ENCODE measurements at places on chromosomes 3 and 15.

GRCh38 chr3:85244091-85244490, 285.3 kb downstream of the CADM2 start:
- no peak for DNase-seq

GRCh38 chr3:132180337-132180791, 136.8 kb upstream of the ACP3 start:
- DNase-seq = no peak

- no peak for DNase-seq
Observed at GRCh38 chr15:59251001-59251845, 44.6 kb downstream of the LDHAL6B start.

GRCh38 chr3:11435440-11436165, 163.4 kb downstream of the ATG7 start:
- DNase-seq = no peak

DNA sequence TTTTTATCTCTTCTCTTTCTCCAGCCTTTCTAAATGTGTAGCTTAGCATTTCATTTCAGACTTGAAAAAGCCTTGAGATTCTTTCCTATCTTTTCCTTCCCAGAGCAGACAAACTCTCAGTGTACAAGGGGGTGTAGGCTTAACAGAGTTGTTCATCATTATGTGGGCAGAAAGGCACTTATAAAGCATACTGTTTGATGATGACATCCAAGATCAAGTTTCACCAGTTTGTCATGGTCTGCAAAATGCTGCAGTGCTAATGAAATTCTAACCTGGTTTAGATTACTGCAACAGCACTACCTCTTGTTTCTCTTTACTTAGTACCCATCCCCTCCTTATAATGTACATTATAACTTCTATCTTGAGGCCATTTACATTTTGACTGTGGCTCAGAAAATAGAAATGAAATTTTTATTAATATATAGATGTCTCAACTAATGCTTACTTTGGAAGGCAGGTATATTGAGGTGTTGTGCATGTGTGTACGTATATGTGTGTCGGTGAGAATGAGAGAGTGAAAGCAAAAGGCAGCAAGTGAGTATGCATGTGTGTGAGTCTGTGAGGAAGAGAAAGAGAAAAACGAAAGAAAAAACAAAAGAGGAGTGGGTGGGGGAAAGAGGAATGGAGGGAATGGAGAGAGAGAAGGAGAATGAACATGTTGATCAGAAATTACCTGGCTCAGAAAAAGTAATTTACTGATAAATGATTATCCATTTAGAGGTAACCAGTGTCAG, 1043.6 kb downstream of the TUSC7 start:
- no peak for DNase-seq

- DNase-seq = no peak
Observed at GRCh38 chr3:9192248-9193025, 57.0 kb downstream of the SRGAP3 start.
